Activated T-helper 1 cell treated with anti-CD3 and anti-CD28 coated beads, Interleukin-12 subunit alpha, Interleukin-12 subunit beta, Interleukin-2, Interleukin-4 antibody, amounts not matched to agents 30 ng/mL and 10 ng/mL and 1 ng/mL, durations not matched to agents 14 hours and 24 hours and 36 hours (primary cell): ENCODE measurements at places on chromosomes 4 and X. TPM values are rescaled to one million over a fixed set of nuclear protein-coding genes. Genes with fewer than 3 reads are reported as not detected.

MTTP gene
- total RNA-seq = 0.29 TPM in 1 of 2 replicates, not detected in the other

PPARGC1A gene
- not detected in 2 replicates for total RNA-seq

- no peak for DNase-seq
Measured at GRCh38 chrX:132090403-132091159, 37.2 kb downstream of the FRMD7 start.

DNA sequence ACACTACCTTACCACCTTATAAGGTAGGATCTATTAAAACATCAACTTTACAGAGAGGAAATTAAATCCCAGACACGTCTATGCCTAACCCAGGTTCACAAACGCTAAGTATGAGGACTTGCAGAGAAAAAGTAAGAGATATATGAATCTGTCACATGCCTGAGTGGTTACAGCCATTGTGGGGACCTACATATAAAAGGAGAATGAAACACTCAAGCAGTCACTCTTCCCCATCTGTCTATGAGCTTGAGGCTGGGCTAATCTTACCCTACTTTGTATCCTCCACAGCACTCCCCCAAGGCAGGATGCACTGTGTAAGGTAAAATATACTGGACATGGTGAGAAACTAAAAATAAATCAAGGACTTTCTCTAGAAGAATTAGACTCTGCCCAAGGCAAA lies 339.9 kb downstream of the HNRNPD start:
- no peak for DNase-seq

- DNase-seq = no peak
Measured at GRCh38 chr4:74886484-74886883, 46.4 kb upstream of the PARM1 start.

KLHL4 gene
- not detected in 2 replicates for total RNA-seq
